ENCODE measurements at places on chromosomes 3 and 15.
A peak's percentile ranks its signal among the peaks of the same experiment; 100 is the strongest.

- no peak for DNase-seq
Observed at GRCh38 chr15:43071451-43071850, 34.4 kb downstream of the UBR1 start.

GRCh38 chr3:121958801-121959200 lies 63.2 kb downstream of the ILDR1 start:
- DNase-seq: no peak

DNA sequence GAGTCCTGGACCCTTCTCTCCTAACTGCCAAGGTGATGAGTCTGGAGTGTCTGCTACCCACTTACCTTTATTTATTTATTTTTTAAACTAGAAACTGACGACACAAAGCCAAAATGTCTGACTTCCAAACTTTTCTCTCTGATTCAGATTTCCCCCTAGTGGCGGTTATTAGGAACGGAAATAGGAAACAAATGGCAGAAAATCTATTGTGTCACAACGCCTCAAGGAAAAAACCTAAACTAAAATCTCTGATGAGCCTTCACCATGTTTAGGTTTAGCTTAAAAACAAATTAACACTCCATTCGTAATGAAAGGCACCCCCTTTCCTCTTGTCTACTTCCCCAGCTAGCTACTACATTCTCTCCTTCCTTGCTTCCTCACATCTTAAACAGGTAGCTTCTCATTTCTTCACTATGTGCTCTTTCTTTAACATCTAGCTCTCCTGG lies 94.0 kb upstream of the MEX3B start:
- DNase-seq: no peak

- no peak for DNase-seq
Observed at GRCh38 chr3:88767746-88768145, 339.7 kb upstream of the EPHA3 start.

GRCh38 chr15:68232937-68233336 lies 3.4 kb upstream of the CLN6 start:
- DNase-seq: no peak

- no peak for DNase-seq
Observed at GRCh38 chr3:181796641-181797040, 84.9 kb downstream of the SOX2 start.

DNA sequence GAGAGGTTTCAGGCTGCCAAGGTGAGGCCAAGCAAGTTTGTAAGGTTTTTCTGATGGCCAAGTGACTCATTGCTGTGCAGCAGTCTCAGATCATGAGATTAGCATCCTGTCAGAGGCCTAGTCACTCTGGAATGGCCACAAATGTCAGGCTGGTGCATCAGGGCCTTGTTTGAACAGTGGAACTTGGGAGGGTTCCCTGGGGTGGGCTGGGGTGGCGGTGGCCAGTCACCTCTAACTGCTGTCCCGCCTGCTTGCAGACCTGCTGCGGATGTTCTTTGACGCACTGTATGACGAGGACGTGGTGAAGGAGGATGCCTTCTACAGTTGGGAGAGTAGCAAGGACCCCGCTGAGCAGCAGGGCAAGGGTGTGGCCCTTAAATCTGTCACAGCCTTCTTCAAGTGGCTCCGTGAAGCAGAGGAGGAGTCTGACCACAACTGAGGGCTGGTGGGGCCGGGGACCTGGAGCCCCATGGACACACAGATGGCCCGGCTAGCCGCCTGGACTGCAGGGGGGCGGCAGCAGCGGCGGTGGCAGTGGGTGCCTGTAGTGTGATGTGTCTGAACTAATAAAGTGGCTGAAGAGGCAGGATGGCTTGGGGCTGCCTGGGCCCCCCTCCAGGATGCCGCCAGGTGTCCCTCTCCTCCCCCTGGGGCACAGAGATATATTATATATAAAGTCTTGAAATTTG lies 2.8 kb upstream of the FAM131A start:
- DNase-seq: no peak

- no peak for DNase-seq
Observed at GRCh38 chr15:90883976-90884718, at the start of gene FES. Gene FES, plus strand, starts transcription at chr15:90884504. Its CDS starts 542 bp downstream, at chr15:90885046.

DNA sequence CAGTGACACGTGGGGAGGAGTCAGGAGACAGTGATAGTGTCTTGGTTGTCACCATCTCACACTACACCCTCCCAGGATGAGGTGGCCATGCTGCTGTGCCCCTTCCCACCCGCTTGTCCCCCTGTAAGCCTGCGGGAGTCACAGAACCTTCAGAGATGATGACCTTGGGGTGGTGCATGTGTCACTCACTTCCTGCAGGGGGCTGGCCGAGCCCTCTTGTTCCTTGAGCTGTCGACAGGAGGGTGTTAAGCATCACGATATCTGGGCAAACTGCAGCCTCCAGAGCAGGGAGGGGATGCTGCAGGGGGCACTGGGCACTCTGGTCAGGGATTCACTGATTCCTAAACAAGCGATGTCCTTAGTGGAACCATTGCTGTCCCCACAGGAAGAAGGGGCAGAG lies 27.7 kb downstream of the FAH start:
- no peak for DNase-seq

DNA sequence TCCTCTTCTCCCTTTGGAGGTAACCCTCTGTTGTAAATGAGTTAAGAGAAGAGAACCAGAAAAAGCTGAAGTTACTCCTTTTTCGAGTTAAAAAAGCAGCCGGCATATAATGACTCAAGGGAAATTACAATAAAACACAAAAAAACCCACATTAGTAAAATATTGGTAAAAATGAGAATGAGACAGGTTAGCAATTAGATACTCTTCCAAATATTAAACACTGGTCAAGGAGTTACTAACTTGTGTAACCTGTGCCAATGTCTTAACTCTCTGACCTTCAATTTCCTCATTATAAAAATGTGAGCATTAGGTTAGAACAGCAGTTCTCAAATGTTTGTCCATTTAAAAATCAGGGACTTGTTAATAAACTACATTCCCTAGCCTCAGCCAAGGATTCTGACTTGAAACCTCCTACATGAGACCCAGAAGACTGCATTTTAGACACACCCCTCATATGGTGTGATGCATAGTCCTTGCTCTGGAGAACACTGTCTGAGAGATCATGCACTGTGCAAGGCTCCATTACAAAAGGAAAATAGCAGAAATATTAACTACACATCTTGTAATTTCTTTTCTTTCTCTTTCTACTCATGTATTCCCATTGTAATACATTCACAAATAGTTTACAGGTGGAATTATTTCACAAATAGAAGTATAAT lies 42.7 kb upstream of the TOP2B start:
- DNase-seq: no peak

- no peak for DNase-seq
Observed at GRCh38 chr3:14471016-14471415, 68.6 kb downstream of the SLC6A6 start.

GRCh38 chr3:194274424-194275085 lies 76.6 kb downstream of the CPN2 start:
- DNase-seq: no peak

- DNase-seq: no peak
Observed at GRCh38 chr15:42405863-42406482, 46.7 kb downstream of the CAPN3 start.

DNA sequence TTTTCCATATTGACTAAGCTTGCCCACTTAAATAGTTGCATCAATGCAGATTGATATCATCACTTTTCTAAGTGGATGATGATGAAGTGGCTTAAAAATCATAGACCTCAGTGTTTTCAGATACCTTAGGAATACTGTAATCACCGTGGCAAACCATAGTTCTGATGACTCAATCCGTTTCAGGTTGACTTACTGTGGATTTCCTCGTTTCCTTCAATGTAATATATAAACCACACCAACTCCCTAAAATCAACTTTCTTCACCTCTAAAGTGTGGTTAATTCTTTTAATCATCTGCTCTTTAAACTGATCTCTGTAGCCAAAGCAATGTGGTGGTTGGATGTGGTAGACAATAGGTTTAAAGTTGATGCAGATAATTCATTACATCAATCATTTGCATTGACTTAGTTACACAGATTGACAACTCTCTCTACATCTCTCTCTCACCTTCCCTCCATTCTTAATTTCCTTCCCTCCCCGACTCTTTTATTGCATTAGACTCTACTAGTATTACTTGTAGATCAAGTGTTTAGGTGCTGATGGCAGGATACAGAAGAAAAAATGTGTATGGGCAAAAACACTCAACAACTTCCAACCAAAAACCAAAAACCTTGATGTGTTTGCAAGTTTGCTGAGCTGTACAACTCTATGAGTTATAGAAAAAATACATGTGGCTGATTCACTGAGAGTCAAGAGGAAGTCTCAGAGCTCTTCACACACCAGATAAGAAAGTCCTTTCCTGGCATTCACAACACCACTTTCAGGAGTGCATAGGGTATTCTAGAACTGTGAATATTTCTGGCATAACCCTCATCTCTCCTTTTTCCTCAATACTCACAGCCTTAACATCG lies 243.5 kb downstream of the NFKBIZ start:
- DNase-seq: no peak

DNA sequence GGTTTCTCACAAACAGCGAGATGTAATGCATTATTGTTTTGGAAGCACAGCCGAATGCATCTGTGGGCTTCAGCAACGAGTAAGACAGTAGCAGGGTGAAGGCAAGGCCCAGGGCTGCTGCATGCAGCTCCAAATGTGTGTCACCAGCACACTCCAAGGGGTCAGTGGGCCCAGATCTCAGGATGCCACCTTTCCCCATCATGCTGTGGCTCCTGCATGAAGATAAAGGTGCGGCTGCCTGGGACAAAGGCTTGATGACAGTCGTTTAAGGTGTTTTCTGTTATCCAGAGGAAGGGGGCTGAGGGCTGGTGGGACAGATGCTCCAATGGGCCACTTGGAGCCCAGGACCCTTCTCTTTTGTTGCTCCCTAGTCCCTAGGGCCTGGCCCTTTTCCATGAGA lies 13.2 kb downstream of the C3orf22 start:
- no peak for DNase-seq

DNA sequence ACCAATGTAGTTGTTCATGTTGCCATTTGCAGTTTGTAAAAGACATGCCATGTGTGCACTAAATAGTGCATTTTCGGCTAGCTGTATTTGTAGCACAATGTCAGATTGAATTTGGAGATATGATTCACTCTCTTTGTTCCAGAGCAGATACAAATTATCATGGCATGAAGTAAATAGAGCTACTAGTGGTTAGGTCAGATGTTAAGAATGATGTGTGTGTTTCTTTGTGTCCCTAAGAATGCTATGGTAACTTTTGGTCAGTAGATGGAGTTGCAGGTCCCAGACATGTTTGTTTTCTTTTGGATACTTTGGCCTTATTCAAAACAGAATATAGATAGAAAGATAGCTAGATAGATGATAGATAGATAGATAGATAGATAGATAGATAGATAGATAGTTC lies 595.8 kb downstream of the NLGN1 start:
- DNase-seq: no peak

GRCh38 chr15:44381236-44381635 lies 46.2 kb upstream of the CTDSPL2 start:
- DNase-seq: no peak

DNA sequence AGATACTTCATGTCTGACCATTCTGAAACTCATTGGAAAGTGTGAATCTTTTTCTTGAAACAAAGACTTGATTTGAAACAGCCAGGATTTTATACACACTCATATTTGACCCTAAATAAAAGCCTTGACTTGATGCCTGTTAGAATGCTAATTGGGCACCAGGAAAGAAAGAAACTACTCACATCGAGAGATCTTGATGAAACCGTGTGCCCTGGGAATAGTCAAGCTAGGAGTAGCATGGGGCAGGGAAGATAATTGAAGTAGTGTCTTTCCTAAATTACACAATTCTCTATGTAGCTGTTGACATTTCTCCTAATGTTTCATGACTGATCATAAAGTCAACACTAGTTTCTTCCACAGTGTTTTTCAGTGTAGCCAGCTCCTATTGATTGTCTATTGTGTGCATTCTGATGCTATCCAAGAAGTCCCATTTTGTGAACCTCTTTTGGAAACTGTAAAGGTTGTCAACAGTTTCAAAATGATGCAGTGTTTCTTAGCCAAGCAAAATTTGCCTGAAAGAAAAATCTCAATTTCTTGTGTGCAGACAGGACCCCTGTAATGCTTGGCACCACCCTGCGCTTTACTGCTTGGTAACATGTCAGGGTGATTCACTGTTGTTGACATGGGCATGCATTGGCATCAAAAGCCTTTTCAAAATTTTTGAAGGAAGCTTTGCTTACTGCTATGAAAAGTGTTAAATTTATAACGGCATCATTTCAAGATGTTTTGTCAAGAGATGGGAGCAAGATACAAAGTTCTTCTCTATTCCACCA lies 52.5 kb upstream of the OTOL1 start:
- DNase-seq: no peak

DNA sequence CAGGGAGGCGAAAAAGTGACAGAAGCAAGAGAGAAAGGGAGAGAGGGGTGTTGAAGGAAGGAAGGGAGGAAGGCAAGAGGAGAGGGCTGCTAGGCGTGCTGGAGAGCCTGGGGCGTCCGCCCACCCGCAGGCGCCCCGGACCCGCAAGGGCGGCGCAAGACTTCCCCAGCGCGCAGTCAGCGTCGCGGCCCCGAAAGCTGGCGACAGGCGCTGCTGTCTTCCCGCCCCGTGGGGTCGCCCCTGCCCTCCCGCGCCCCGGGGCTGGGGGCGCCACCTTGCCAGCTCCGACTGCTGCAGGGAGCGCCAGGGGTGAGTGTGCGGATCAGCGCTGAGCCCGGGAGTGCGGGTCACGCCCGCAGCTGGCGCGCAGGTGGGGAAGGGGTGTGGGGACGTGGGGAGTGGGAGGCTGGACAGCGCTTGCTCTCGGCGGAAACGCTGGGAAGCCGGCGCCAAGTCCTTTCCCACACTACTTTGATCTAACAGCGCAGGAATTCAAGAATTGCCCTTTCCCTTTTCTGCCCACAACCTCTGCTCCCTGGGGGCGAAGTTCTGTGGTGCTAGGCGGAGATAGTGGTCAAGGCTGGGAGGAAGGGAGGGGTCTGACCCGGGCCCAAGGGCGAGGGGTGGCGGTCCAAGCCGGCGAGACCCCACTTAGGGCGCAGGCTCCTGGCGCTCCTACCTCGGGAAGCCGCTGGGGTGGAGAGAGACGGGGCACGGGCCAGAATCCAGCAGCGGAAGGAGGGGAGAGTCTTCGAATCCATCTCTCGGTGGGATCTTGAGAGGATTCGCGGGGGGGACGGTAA lies 266.1 kb downstream of the CGGBP1 start:
- DNase-seq: no peak

- DNase-seq: no peak
Observed at GRCh38 chr15:22810033-22810852, 23.8 kb downstream of the NIPA1 start.

- DNase-seq: peak; percentile 35
Observed at GRCh38 chr15:85380812-85381642, 624 bp downstream of the AKAP13 start.

Measured in stimulated activated CD4-positive, alpha-beta T cell treated with anti-CD3 and anti-CD28 coated beads, TNF-alpha, amount 100 ng/mL, for 4 hours (primary cell).